Activated CD4-positive, alpha-beta T cell treated with anti-CD3 and anti-CD28 coated beads for 24 hours (primary cell): ENCODE measurements at places on chromosomes 12 and 14.

- no peak for DNase-seq
Observed at GRCh38 chr12:43957732-43958372, 122.0 kb downstream of the TMEM117 start.

- no peak for DNase-seq
Observed at GRCh38 chr12:71300772-71301675, 138.6 kb upstream of the LGR5 start.

- no peak for DNase-seq
Observed at GRCh38 chr12:42091769-42092168, 52.9 kb downstream of the GXYLT1 start.

GRCh38 chr14:51518280-51518679 is 133.4 kb upstream of the FRMD6 start:
- no peak for DNase-seq

DNA sequence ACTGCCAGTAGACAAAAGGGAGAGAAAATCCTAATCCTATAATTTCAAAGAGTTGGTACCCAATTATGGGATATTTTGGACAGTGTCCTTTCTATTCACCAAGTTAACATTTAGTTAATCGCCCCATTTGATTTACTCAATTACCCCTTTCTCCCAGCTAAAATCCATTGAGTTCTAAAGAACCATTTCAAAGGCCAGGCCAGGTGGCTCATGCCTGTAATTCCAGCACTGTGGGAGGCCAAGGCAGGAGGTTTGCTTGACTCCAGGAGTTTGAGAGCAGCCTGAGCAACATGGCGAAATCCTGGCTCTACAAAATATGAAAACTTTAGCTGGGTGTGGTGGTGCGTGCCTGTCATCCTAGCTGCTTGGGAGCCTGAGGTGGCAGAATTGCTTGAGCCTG is 5.5 kb upstream of the GPR19 start:
- no peak for DNase-seq

DNA sequence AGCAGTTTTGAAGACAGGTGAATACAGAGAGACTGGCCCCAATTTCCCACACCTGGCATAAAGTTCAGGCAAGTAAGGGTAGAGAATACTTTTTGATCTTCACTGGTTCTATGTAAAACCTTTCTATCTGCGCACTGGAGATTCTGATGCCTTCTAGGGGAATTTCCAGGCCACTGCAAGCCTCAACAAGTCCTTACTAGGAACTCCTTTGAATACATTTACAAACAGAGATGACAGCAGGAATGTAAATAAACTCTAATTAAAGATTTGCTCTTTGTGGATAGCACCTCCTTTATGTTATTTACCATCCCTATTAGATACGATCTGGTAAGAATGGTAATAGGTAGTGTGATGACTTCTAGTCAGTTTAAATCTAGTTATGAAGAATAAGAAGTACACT is 69.2 kb downstream of the NTN4 start:
- DNase-seq, result no peak

DNA sequence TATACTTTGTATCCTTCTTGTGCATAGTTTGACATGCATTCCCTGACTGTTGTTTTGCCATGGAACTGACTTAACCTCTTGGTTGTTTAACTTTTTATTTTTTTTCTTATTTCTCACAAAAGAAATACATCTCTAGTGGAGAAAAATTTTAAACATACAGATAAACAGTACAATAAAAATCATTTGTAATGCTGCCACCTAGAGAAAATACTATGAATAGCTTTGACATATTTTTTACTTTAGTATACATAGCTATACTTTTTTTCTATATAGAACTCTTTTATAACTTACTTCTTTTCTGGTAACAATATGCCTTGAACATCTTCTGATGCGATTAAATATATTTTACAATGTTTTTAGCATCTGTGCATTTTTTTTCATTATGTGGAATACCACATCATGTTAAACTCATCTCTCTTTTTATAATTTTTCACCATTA is 184.5 kb downstream of the AKAP6 start:
- no peak for DNase-seq

- no peak for DNase-seq
Observed at GRCh38 chr14:64465831-64466554, 694 bp downstream of the AKAP5 start.

GRCh38 chr14:101840649-101841369 is 79.3 kb downstream of the PPP2R5C start:
- no peak for DNase-seq

DNA sequence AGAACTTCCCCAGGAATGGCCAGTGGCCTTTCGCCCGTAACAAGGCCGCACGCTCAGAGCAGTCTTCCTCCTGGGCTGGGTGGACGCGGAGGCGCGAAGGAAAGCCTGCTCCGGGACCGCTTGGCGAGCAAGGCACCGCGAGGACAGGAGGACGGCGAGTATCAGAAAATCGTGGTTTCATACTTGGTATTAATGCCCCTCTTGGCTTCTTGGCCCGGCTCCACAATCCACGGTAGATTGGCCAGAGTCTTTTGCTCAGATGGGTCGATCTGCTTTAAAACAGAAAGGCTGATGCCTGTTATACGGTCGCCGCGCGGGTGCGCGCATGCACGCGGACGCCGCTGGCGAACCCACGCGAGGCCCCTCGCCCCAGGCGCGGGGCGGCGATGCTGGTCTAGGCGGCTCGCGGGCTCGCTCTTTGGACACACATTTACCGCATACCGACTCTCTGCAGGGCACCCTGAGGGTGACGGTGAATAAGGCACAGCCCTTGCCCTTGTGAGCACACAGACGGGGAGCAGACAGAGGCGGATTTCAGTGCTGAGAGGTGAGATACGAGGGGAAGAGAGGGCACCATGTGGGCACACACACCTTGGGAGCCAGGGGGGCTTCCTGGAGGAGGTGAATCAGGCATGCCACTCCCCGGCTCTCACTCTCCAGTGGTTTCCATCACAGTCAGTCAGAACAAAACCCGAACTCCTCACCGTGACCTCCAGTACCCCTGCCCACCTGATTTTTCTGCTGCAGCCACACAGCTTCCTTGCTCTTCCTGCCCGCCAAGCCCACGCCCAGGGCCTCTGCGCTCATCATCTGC is 100.7 kb downstream of the APAF1 start:
- no peak for DNase-seq

GRCh38 chr14:79829405-79830166 is 381.7 kb downstream of the DIO2 start:
- no peak for DNase-seq

- DNase-seq, result no peak
Observed at GRCh38 chr12:85405781-85406522, 125.9 kb downstream of the ALX1 start.

GRCh38 chr14:34933301-34933700 is 49.5 kb upstream of the SRP54 start:
- DNase-seq, result no peak

DNA sequence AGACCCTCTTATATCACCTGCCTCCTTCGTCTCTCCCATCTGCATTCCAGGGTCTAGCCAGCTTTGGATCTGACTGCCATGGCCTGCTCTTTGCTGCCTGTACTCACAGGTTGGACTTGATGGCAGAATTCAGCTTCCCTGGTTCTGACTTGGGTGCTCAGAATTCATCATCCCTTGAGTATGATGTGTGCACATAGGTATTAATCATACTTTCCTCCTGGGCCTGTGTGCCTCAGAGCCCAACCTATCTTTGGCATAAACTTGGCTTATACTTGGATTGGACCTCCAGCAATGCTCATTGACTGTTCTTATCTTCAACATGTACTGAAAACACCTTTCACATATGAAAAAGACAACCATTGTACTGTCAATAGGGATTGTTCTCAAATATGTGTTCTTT is 70.7 kb upstream of the LMNTD1 start:
- DNase-seq, result no peak

- DNase-seq, result no peak
Observed at GRCh38 chr12:103969391-103969790, 3.7 kb downstream of the TDG start.

DNA sequence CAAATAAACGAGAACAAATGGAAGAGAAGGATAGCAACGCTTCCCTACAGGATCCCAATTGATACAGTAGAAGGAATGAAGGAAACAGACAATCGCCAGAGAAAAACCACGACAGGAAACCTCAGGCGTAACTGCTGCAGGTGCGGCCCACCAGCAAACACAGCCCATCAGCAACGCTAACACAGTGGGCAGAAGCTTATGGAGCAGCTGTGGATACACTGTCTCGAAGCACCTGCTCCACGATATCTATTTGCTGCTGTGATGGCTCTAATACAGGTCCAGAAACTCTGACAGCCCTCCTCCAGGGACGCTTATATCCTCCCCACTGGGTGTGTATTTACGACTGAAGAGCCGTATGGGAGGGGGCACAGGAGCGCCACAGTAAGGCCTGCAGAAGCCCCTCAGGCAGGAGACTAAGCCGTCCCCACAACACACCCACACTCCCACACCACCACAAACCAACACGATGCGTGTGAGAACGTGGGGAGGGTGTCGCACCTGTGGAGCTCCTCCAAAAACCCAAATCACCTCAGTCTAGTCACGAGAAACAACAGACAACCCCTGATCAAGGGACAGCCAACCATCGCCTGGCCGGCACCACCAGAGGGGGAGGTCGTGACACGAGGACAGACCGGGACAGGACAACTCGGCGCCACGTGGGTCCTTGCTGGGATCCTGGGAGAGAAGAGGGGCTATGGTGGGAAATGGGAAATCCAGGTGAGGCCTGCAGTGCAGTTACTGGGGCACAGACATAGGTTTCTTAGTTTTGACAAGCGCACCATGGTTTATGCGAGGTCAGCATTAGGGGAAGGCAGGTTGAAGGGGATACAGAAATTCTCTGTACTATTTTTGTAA is 24.0 kb downstream of the POLE start:
- no peak for DNase-seq

GRCh38 chr14:101588286-101588975 is 27.1 kb downstream of the DIO3 start:
- DNase-seq, result no peak

DNA sequence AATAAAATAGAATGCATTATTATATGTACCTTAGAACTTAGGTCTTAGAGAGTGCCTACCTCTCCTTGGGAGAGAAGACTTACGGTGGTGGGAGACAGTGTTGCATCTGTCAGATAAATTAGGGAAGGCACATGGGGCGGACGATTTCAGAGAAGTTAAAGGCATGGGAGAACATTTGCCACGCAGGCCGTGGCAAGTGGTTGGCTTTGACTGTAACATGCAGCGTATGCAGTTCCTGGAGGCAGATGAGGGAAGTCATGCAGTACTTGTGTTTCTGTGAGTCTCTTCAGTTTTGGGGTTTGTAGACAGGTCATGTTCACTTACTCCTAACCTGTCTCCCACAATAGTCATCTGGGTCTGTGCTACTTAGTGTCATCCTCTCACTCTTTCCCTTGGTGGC is 43.6 kb downstream of the ETV6 start:
- DNase-seq, result no peak

- DNase-seq, result no peak
Observed at GRCh38 chr12:130524759-130525158, 187.1 kb downstream of the PIWIL1 start.

GRCh38 chr12:53952871-53953734 is 1.6 kb upstream of the HOXC12 start:
- no peak for DNase-seq

GRCh38 chr12:79619872-79620562 is 70.7 kb downstream of the PAWR start:
- DNase-seq, result no peak
